Hematopoietic multipotent progenitor cell (in vitro differentiated cells): ENCODE measurements at places on chromosomes 13 and 19.
A peak's percentile ranks its signal among the peaks of the same experiment; 100 is the strongest.

DNA sequence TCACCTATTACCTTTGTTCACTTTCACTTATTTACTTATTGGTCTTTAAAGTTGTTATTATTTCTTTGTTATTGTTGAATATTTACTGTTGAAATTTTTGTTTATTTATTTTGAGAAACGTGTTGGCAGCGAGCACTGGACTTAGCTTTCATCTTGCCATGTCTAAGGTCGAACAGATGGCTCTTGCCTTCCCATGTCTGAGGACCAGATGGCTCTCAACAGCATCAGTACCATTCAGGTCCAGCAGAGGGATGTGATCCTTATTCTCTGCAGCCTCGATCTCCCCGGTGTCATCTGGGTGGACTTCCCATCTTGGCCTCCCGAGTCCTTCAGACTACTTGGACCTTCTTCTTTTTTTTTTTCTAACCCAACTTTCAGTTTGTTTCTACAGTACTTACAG, 1437.6 kb downstream of the UQCRFS1 start:
- no peak for DNase-seq

DNA sequence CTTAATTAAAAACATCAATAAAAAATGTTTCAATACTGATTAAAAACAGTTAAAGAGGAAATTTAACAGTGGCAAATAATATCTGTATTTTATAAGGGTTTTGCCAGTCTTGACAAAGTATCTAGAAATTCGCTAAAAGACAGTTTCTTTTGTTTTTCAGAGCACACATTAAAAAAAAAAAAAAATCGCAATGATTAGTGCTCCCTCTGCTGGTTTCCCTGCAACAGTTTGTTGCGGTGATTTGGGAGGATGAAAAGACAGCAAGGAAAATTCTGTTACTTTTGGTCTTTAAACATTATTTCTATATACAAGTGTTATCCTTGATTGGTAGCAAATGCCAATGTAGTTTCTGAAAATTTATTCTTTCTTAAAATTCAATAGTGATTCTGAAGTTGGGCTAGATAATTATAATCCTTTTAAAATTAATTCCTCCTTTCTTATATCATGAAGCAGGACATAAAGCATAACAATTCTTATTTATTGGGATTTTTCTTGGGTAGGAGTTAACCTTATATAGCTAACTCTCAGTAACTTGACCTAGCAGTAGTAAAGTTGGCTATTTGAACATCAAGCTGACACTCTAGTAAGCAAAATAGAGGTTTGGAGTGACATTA, 23.1 kb upstream of the SPRY2 start:
- peak; percentile 48 for DNase-seq

- DNase-seq: no peak
Observed at GRCh38 chr19:16394681-16395375, 70.2 kb downstream of the KLF2 start.

DNA sequence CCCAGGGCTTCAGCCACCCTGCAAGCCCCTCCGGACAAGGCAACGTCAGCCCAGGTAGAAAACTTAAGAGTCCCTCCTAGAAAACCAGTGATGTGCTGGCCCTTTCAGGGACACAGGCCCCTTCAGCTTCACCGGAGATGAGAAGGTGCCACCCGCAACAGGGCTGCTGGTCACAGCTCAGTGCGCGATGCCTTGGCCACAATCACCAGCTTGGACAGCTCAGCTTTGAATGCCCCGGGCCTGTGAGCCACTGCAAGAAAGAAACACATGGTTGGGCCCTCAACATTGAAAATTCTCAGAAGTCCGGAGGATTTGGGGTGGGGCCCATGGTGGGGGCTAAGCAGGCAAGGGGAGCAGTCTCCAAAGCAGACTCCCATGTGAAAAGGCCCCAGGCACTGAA, 12.3 kb downstream of the MYDGF start:
- DNase-seq: no peak

- peak; percentile 61 for DNase-seq
Observed at GRCh38 chr13:103140001-103140671, 73.9 kb upstream of the SLC10A2 start.

GRCh38 chr19:55463583-55464031, 944 bp downstream of the C19orf85 start:
- DNase-seq: no peak

GRCh38 chr19:51552996-51553725, 17.9 kb upstream of the ZNF175 start:
- peak; percentile 58 for DNase-seq

DNA sequence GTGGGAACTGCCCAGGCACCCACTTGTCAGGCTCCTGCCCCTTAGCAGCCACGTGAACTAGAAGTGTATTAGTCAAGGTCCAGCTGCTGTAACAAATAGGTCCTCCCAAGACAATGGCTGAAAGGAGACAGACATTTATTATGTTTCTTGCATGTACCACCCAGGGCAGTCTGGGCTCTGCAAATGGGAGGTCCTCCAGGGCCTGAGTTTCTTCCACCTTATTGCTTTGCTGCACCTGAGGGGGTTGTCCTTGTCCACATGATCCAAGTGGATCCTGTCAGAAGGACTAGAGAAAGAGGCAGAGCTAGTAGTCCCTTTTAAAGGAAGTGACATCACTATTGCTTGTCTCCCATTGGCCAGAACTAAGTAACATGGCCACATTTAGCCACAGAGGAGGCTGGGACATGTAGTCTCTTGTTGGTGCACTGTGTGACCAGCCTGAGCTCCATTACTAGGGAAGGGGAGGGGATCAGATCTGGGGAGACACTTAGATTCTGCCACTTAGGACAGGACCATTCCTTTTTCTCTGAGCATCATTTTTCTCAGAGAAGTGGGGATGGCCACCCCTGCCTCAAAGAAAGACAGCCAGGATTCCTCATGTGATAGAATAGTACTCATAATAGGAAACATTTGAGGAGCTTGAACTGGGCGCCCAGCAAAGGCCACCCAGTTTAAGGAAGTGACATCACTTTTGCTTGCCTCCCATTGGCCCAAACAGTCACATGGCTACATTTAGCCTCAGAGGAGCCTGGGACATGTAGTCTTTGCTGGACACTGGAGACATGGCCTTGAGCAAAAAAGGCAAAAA, 15.1 kb downstream of the CC2D1A start:
- DNase-seq: no peak

DNA sequence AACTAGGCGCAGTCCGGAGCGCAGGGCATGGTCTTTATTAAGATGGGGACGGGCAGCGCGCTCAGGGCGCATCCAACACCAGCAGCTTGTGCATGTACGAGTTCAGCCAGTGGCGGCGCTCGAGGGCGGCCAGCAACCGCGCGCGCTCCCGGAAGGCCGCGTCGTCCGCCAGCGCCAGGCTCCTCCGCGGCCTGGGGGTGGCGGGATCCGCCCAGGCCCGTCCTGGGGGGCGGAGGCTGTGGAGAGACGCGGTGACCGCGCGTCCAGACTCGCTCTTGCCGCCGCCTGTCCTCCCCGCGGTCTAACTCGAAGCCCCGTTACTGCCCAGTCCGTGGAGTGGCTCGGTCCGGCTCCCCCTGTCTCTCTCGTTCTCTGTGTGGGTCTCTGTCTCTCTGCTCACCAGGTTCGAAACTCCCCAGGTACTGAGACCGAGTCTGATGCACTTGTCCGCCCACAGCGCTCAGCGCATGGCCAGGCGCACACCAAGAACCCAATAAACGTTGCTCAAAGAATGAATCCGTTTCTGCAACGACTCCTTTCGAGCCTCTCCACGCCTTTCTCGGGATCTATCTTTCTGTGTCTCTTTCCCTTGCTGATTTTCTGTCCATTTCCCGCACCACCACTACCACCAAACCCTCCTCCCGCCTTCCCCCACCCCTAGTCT, 702 bp downstream of the PTH2 start:
- DNase-seq: no peak
